ENCODE measurements at places on chromosomes 2 and 18. TPM values are rescaled to one million over a fixed set of nuclear protein-coding genes. Genes with fewer than 3 reads are reported as not detected.

GRCh38 chr18:52409727-52410126 lies 69.7 kb downstream of the DCC start:
- no peak for DNase-seq

DNA sequence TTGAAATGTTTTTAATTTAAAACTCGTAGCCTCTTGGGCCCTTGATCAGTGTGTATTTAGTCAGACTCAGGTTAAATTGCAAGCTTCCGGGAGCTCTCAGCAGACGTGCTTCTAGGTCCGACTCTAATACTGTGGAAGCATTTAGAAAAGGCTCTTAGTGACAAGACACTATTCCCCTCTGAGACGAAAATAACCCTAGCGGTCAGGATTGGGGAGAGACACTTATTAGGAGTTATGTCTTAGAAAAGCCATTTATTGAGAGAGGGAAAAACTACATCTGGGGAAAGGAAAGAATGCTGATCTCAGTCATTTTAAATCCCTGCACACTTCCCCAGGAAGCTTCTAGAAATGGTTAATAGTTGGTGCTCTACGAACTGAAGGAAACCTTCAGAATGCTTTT lies 110.5 kb upstream of the NCK2 start:
- no peak for DNase-seq

The ASB18 gene
- total RNA-seq, result not detected

DNA sequence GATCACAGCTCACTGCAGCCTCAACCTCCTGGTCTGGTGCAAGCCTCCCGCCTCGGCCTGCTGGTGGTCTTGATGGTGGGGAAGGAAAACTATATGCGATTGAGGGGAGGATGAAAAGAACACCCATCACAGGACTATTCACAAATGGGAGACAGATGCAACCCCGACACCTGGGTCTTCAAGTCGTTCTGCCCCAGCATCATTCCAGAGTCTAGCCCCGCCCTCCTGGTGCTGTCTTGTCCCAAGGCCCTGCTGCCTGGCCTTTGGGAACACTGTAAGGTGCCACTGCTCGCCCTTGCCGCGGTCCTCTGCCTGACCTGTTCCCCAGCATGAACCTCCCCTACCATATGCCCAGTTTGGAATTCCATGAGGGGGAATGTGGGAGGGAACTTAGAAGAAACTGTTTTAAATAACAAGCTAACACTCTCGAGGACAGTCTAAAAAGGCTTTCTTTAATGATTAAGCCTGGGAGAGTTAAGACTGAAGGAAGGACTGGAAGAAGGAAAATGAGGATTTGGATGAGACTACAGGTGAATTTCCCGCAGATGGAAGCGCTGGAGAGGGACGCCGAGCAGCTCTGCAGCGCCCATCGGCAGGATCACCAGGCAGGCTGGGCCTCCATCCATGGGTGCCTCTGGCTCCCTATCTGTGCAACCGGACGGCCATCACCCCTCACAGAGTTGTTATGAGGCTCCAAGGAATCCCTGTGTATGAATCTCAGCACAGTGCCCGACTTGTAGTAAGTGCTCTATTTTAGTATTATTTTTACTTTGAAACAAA lies 75.0 kb downstream of the MEX3C start:
- no peak for DNase-seq

DNA sequence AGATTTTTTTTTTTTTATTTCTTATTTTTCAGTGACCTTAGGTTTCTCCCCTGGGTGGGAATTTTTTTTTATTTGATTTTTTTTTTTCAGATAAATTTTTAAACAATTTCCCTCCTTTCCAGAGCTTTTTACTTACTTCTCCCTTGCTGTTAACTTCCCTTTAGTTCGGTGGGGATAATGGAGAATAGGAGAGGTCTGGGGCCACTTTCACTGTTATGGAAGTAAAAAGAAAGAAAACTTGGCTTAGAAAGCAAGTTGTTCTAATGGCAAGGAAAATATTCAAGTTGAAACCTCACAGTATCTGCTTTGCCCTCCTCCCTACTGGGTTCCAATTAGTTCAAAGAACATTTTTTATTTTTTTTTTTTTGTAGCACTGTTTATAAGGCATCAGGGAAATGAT lies 537.1 kb upstream of the NXPH2 start:
- DNase-seq, result no peak

GRCh38 chr2:26986576-26986975 lies 16.1 kb downstream of the MAPRE3 start:
- DNase-seq, result no peak

The FAHD2B gene
- 21.6 TPM for total RNA-seq

DNA sequence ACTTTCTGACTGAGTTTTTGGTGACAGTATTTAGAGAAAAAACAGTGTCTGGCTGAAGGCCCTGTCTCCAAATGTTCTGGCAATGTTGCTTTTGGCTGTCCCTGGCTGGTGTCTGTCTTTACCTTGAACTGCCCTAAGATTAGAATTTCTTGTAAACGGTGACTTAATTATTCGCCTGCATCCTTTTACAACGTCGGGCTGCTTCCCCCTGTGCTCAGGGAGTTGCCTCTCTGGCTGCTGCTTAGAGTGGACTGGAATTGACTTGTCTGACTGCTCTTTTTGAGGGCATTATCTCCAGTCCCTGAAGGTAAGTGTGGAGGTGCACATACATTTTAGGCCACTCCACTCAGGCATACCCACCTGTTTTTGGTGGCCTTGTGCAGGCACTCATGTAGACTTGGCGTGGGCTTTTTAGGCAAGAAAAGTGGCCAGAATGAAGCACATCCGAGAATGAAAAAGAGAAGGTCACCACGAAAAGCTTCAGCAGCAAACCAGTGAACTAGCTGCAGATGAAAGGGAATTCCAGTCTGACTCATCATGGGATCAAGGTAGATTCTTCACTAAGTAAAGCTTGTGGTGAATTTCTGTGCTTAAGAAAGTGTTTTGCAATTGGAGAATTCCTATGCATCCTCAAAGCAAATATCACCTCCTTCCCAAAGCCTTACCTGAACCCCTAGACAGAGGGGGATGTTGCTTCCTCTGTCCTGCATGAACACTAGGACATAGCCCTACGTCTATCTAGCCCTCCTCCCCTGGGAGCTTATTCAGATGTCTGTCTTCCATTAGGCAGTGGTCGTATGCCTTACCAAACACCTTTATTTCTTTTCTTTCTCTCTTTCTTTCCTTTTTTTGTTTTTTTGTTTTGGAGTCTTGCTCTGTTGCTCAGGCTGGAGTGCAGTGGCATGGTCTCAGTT lies 230.3 kb upstream of the TRIB2 start:
- no peak for DNase-seq

The ATAD2B gene
- total RNA-seq, result 16.7 TPM

- no peak for DNase-seq
Observed at GRCh38 chr2:2757764-2758163, 426.7 kb upstream of the MYT1L start.

The CCDC85A gene
- not detected for total RNA-seq

- no peak for DNase-seq
Observed at GRCh38 chr2:1633092-1633671, 111.1 kb downstream of the PXDN start.

GRCh38 chr2:8300216-8300615 lies 381.6 kb upstream of the ID2 start:
- DNase-seq, result no peak

DNA sequence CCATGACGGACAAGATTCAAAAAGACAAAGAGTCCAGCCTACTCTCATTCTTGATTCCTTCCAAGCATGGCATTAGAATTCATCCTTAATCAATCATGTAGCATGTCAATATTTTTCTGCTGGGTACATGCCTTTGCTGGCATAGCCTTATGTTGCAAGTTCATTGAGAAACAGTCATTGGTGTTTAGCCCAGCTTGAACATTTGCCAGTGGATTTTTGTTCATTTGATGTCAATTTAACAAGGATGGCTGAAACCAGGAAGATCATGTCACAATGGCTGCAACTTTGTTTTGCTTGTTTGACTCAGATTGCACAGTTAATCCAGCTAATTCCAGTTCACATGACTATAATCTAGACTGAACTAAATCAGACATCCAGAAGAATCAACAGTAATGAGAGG lies 1132.2 kb downstream of the LRP1B start:
- DNase-seq, result no peak

- DNase-seq, result no peak
Observed at GRCh38 chr2:232748038-232748437, 28.3 kb downstream of the KCNJ13 start.

The CPO gene
- total RNA-seq, result not detected

GRCh38 chr2:191892391-191892790 lies 45.5 kb upstream of the CAVIN2 start:
- DNase-seq, result no peak

- DNase-seq, result no peak
Observed at GRCh38 chr2:101949304-101949703, 42.5 kb upstream of the IL1R2 start.

The CD8B2 gene
- total RNA-seq, result not detected

GRCh38 chr18:55079067-55079466 lies 119.8 kb upstream of the CCDC68 start:
- DNase-seq, result no peak

The CD8A gene
- 0.31 TPM for total RNA-seq

The DHRS9 gene
- 5.9 TPM for total RNA-seq

The NT5C1B gene
- total RNA-seq, result not detected

GRCh38 chr2:86073225-86073624 lies 32.5 kb downstream of the POLR1A start:
- no peak for DNase-seq

The COLEC11 gene
- not detected for total RNA-seq

GRCh38 chr2:41488888-41489287 lies 558.9 kb upstream of the PKDCC start:
- DNase-seq, result no peak

The UGT1A5 gene
- total RNA-seq, result not detected

- DNase-seq, result no peak
Observed at GRCh38 chr18:55862693-55863390, 274.9 kb upstream of the TCF4 start.

GRCh38 chr18:62371436-62371835 lies 46.3 kb downstream of the TNFRSF11A start:
- DNase-seq, result no peak

DNA sequence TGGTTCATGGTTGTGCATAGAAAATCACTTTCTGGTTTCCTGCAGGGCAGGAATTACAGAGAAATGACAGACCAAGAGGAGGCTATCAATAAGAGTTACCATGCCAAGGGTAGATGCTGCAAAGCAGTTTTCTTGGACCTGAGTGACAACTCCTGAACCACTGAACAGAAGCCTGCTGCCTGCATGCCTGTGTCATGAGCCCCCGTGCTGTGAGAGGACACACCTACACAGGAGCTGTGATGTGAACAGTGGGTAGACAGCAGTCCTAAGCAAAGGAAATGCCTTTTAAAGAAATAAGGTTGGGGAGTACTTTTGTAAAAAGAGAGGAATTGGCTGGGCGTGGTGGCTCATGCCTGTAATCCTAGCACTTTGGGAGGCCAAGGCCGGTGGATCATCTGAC lies 54.2 kb upstream of the CREB1 start:
- DNase-seq, result no peak

The LGALSL gene
- total RNA-seq, result 1.0 TPM

The NTSR2 gene
- not detected for total RNA-seq

The PROKR1 gene
- total RNA-seq, result not detected

- no peak for DNase-seq
Observed at GRCh38 chr2:202164411-202164810, 74.0 kb downstream of the SUMO1 start.

GRCh38 chr18:48317781-48318381 lies 91.3 kb downstream of the ZBTB7C start:
- no peak for DNase-seq

DNA sequence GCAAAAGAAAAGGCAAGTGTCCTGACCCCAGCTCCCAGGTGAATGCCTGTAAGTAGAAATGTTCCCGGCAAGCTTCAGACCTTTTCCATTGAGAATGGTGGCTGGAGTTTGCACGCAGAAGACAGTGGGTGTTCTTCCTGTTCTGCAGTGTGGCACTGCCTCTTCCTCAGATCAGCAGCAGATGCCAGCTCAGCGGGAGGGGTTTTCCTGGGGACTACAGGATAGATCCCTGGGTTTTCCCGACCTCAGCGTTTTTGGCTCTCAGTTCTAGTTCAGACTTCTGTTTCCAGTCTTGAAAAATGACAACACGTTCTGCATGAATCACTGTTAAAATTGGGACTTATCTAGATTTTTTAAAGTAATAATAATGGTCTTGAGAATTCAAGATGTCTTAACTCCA lies 39.2 kb downstream of the GRHL1 start:
- no peak for DNase-seq

DNA sequence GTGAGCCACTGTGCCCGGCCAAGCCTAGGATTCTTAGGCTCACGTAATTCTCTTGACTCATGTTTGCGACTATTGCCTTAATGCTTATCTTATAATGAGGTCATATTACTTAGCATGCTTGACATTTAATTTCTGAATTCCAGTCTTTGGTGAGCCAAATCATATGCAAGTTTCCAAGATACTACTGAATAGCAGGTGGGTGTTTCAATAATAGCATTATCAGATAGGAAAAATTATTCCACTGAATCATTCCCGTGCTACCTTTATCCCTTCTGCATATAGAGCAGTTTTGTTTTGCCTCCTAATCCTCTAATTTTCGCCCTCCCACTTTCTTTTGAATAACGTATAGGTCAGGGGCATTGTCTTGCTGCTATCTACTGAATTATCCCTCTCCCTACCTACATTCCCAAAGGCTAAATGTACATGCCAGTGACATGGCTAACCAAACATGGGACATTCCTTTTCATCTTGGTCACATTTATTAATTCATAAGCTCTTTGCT lies 4.9 kb downstream of the DAW1 start:
- no peak for DNase-seq

GRCh38 chr2:163455815-163456214 lies 280.0 kb downstream of the FIGN start:
- DNase-seq, result no peak

GRCh38 chr18:70415823-70416488 lies 127.1 kb downstream of the SOCS6 start:
- DNase-seq, result no peak

The ECEL1 gene
- not detected for total RNA-seq
